D721Med (cell line): ENCODE measurements at places on chromosomes 5 and 9.

DNA sequence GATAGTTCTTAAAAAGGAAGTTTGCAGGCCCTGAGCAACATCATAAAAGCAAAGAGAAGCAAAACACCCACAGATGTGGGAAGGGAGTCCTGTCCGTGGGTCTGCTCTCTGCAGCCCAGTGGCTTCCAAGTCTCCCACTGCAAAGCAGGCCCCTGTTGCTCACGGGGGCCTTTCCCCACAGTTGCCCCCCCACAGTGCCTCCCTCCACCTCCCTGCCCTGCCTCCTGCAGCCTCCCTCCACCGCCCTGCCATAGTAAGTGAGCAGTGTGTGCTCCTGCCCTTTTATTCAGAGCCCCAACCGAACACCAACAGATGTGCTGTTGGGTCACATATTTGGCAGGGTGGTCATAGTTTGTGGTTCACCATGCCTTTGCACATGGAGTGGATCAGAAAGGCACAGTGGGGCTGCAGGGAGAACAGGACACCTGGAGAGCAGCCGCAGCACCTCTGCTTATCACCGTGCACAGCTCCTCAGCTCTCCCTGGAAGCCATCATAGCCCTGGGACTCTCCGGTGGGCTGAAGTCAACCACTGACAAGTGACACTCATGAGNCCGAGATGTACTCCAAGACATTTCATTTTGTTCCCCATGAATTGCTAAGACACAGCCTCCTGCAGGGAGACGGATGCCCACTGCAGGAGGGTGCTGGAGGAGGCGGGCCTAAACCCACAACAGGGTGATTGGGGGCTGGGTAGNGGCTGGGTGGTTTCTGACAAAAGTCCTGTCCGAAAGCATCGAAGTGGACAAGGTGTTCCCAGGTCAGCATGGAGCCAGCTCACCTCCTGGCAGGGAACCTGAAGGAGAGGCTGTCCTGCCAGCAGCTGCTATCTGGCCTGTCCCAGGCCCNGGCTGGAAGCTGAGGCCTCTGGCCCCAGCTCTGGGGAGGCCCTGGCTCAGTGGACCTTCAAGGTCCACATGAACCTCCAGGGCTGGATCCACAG lies 278.9 kb downstream of the GADD45G start:
- no peak for DNase-seq

DNA sequence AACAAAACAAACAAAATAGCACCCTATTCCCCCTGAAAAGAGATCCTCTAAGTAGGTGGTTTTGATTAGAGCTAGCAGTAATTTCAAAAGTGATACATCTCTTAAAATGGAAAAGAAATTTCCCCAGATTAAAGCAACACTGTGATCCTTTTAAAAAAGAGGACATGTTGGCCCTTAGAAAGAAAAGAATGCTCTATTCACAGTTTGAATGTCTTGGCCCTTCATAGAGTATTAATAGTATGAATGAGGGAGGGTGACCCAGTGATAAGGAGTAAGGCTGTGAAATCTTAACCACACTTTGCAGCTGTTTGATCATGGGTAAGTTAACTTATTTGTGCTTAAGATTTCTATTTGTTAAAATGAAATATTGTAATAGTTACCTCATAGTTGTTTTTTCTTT lies 467.7 kb upstream of the MEF2C start:
- DNase-seq, result no peak

GRCh38 chr5:179139936-179140235 lies 79.7 kb downstream of the ZNF354C start:
- DNase-seq, result no peak

DNA sequence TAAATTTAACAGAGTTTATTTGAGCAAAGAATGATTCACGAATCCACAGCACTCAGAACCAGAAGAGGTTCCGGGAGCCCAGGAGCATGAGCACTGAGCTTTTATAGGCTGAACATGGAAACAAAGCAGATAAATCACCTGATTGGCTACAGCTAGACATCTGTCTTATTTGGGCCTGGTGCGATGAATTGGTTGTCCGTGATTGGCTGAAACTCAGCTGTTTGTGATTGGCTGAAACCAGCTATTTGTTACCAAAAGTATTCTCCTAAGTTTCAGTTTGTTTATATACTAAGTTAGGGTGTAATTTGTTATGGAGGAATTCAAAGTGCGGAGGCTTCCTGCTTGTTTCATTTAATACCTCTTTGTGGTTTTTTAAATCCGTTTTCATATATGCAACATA lies 15.8 kb upstream of the LCP2 start:
- no peak for DNase-seq

- no peak for DNase-seq
Observed at GRCh38 chr5:169149317-169149716, 151.6 kb downstream of the SLIT3 start.

GRCh38 chr5:95283761-95284571 lies 928 bp downstream of the MCTP1 start:
- no peak for DNase-seq

- no peak for DNase-seq
Observed at GRCh38 chr9:137458194-137459151, 661 bp downstream of the NSMF start.

DNA sequence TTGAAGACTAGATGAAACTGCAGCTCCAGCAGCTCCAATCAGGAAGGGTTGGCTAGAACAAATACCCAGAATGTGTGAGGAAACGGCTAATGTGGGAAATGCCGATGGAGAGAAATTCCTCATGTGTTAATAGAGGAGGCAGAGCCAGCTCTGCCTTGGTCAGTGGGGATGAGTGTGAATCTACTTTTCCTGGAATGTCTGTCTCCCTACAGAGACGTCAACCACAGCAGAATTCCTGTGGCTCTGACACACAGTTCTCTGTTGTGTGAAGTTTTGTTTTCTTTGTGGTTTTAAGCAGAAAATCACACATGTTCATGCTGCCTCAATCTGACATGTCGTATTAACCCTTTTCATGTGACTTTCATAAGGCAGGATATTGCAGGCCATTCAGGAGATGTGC lies 476.6 kb upstream of the WWC1 start:
- DNase-seq, result no peak

- no peak for DNase-seq
Observed at GRCh38 chr5:149015126-149015525, 47.7 kb downstream of the SH3TC2 start.

GRCh38 chr5:92969781-92970237 lies 611.2 kb downstream of the NR2F1-AS1 start:
- DNase-seq, result no peak

GRCh38 chr5:61603211-61603908 lies 271.3 kb downstream of the ZSWIM6 start:
- DNase-seq, result no peak

DNA sequence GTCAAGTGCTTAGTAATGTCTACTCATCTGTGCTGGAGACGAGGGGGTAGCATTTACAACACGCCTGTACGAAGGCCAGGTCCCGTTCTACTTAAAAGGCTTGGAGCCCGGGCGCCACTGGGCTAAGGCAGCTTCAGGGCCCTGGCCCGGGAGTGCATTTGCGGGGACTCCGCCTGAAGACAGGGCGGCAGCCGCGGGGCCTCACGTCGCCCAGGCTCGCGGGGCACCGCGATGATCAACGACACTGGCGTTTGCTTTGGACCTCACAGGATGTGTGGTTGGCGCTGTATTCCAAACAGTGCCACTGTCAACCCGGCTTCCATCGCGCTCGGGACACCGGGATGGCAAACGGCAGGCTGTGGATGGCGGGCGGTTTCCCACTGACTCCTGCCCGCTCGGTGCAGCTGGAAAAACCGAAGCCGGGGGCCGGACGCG lies 1.1 kb upstream of the TENT4A start:
- no peak for DNase-seq

DNA sequence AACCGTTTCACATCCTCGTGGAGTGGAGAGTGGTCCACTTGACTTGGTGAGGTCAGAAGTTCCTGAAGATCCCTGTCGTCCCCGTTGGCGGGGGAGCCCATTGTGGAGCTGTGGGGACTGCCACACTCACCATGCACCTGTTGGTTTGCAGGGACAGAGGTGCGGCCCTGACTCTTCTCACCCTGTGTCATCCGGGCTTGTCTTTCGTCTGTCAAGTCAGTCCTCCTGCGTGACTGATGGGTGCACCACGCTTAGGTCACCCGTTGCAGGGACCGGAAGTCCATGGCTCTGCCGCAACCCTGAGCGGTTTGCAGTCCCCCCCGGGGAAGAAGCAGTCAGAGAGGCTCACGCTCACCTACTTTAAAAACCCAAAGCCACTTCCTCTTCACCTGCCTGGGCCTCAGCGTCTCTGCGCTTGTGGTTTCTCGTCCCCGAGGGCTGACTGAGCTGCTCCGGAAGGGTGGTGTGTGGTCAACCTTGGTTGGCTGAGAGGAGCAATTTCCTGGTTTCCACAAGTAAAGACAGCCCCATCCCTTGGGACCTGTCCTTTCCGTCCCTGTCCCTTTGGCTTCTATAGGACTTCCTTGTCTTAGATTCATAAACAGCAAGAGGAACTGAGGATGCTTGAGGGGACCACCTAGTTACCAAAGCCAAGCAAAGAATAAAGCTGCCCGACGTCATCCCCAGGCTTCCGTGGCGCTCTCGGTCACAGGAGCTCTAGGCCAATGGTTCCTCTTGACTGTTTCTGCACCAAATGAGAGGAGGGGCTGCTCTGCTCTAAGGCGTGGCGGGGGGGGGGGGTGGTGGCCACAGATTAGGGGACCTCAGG lies 53.2 kb downstream of the USP20 start:
- DNase-seq, result no peak

DNA sequence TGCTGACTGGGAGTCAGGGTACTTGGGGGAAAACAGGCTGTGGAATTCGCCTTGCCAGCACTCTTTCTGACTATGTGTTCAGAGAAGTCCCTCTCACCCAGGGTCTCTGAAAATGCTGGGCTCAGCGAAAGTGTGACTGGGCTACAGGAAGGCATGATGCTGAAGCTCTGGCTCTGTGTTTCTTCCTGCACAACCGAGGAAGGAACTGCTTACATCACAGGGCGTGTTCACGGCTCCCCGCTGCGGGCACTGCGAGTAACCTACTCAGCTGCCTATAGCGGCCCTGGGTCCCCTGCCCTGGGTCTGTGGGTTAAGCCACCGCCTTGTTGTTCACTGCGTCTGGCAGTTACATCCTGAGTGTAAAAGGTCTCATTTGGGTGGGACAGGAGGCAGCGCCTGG lies 222.4 kb upstream of the IRX4 start:
- DNase-seq, result no peak

DNA sequence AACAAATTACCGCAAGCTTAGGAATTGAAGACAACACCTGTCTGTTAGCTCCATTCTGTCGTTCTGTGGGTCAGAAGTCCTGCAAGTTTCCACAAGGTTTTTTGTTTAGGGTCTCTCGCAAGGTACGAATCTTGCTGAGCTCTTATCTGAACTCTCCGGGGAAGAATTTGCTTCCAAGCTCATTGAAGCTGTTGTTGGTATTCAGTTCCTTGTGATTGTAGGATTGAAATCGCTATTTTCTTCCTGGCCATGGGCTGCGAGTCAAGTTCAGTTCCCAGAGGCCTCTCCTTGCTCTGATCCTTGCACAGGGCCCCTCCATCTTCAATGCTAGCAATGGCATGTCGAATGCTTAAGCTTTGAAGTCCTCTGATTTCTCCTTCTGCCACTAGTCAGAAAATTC lies 53.5 kb upstream of the CNTLN start:
- DNase-seq, result no peak

DNA sequence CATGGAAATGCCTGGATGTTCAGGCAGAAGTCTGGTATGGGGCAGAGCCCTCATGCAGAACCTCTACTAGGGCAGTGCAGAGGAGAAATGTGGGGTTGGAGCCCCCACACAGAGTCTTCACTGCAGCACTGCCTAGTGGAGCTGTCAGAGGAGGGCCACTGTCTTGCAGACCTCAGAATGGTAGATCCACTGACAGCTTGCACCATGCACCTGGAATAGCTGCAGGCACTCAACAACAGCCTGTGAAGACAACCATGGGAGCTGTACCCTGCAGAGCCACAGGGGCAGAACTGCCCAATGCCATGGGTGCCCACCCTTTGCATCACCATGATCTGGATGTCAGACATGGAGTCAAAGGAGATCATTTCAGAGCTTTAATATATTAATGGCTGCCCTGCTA lies 36.9 kb downstream of the TRIP13 start:
- no peak for DNase-seq

DNA sequence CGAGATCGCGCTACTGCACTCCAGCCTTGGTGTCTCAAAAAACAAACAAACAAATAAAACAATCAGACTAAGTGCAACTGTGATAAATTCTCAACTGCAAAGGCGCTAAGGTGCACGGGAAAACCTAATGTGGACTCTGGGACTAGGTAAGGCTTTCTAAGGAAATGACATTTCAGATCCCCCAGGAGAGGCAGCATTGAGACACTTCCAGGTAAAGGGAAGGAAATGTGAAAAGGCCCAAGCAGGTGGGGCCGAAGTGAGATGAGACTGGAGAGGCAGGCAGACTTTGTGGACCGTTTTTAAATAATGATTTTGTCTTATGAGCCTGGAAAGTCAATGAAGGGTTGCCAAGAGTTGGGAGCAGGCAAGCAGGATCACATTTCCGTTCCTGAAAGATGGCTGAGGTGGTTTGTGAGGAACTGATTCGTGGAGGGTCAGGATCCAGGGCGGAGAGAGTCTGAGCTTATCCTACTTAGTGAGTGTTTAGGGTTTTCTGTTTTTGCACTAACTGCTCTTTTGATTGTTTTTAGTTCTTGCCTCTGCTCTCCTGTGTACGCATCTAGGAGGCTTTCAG lies 2.0 kb upstream of the APBA1 start:
- DNase-seq, result no peak

- no peak for DNase-seq
Observed at GRCh38 chr5:55634209-55634805, 77.8 kb downstream of the SLC38A9 start.

DNA sequence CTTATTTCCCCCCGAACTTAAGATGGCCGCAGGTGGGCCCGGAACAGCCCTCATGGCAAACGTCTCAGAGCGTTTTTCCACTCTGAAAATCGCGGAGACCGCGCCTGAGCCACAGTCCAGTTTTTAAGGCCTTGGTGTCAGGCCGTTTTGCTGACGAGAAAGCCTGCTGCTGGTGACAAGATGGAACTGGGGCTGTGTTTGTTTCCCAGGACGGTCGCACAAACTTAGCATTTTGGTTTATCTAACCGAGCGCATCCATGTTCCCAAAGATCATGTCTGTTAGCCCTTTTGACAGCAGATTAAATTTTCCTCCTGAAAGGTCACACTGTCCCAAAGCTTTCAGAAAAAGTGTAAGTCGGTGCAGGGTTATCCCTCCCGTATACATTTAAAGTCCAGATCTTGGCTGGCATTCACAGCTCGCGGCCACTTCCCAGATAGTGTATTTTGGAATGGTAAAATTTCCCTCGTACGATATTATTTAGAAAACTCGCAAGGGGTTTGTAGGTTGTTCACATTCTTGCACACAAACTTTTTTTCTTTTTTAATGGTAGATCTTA lies 812 bp downstream of the SREK1 start:
- no peak for DNase-seq

DNA sequence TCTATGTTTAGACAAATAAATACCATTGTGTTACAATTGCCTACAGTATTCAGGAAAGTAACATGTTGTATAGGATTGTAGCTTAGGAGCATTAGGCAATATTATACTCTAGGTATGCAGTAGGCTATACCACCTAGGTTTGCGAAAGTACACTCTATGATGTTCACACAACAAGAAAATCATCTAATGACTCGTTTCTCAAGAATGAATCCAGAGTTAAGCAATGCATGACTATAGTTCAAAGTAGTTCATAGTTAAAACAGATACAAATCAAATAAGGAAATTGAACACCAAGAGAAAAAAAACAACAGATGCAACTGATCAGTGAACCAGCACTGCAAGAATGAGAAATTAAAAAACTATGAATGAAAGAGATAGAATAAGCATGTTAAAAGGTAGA lies 27.6 kb upstream of the ABLIM3 start:
- no peak for DNase-seq
